ENCODE measurements at places on chromosomes 3 and 15.

DNA sequence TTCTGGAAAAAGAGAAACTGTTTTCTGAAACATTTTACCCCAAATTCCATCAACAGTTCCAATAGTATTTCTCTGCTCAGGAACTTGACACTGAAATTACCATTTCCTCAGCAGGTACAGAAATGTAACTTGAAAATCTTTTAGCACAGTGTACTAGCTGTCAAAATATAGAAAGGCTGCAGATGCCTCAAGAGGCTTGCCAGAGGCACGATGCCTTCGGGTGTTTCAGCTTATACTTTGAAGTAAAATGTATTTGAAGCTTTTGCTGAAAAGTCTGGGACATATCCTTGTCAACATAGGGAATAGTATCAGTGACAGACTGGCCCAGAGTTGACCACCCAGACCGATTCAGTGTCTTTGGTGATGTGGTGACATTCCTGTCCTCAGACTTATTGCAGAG, 154.4 kb upstream of the CHRM5 start:
- no peak for DNase-seq

DNA sequence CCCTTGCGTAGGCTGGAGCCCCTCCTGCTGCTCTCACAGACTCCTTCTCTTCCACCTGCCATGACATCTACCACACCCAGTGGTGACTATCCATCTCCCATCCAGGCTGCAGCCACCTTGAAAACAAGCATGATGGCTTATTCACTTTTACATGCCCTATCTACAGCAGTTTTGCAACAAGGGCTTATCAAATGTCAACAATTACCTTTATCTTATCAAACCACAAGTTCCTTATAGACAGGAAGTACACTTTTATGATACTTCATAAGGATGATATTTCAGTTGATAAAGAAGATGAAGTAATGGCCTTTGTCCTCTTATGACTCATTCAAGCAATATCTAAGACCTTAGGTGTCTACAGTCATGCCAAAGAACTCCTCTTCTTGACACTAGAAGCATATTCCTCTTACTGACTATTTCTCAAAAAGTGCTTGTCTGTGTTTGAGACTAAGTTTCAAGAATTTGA, 125.3 kb upstream of the SPRED1 start:
- no peak for DNase-seq

DNA sequence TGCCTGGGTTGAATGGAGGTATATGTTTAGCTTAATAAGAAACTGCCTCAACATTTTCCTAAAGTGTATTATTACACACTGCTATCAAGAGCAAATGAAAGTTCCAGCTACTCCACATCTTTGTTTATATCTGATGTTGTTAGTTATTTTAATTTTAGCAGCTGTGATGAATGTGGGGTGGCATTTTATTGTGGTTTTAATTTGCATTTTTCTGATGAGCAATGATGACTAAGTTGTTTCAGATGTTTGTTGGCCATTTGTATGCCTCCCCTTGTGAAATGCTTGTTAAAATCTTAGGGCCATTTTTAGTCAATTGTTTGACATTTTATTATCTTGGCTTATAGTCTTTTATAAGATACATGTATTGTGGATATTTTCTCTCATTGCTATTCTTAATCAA, 260.4 kb upstream of the SLCO3A1 start:
- no peak for DNase-seq

DNA sequence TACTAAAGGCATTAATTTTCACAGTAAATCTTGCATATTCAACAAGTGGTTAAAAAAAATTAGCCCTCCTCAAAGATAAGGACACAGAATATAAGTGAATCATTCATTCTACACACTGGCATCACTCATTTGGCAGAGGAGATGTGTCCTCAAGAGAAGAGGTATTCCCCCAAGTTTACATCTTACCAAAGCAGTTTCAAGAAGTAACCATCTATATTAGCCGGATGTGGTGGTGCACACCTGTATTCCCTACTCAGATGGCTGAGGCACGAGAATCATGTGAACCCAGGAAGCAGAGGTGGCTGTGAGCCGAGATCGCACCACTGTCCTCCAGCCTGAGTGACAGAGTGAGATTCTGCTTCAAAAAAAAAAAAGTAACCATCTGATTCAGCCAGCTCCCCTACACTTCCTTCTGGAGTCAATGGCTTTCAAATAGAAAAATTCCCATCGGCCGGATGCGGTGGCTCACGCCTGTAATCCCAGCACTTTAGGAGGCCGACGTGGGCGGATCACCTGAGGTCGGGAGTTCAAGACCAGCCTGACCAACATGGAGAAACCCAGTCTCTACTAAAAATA, 15.4 kb downstream of the RAF1 start:
- DNase-seq = no peak

GRCh38 chr15:53710906-53711305, 48.6 kb downstream of the WDR72 start:
- DNase-seq = no peak

- no peak for DNase-seq
These were observed 45.8 kb downstream of the KLF15 start for GRCh38 chr3:126311338-126311978.

DNA sequence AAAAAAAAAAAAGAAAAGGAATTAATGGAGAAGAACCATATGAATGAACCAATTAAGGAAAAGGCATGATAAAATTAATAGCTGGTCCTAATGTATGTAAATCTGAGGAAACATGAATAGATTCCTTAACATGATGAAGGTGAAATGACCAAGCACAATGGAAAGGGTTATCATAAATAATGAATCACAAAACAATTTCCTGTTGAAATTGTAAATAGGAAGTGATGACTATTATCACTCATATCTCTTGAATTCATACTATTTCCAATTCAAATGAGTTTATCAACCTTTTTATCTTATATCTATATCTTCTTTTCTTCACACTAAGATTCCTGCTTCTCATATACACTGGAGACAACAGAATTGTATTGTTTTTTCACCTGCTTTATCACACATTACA, 32.0 kb downstream of the AADACL2 start:
- no peak for DNase-seq

GRCh38 chr3:184821034-184821433, 9.1 kb downstream of the VPS8 start:
- DNase-seq = no peak

DNA sequence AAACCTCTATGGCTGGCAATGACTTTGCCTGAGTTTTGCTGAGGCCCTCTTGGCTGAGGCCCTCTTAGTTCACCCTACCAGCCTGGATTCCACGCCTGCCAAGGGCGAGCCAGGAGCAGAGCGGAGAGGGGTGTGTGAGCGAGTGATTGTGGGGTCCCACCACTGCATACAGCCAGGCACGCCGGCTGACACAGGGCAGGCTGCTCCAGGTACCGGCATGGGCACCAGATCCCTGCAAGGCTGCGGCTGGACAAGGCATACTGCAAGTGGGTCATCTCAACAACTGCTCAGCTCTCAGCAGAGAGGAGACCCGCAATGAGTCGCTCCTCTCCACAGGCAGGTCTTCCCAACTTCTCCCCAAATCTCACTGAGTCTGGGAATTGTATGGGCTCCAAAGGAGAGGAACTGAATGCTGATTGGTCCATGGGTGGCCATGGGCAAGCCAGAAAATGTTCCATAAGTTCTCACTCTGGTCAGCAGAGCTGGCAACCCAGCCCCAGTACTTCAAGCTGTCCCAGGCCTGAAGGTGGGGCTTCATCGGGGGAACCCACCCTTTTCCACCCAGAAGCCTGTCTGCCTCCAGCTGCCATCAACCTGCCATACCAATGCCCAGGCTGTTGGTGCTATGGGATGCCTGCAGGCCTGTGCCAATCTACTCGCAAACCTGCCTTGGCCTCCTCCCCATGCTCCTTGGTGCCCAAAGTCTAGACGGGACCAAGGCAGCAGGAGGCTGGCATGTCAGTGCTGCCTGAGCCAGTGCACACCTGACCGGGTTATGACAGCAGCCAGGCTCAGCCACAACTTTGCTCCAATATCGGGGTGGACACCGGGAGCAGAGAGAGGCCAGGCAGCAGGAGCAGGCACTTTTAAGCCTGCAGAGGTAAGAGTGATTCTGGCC, 1273.6 kb upstream of the GBE1 start:
- DNase-seq = no peak

- DNase-seq = no peak
These were observed 2.7 kb upstream of the PCCB start for GRCh38 chr3:136247436-136247835.

DNA sequence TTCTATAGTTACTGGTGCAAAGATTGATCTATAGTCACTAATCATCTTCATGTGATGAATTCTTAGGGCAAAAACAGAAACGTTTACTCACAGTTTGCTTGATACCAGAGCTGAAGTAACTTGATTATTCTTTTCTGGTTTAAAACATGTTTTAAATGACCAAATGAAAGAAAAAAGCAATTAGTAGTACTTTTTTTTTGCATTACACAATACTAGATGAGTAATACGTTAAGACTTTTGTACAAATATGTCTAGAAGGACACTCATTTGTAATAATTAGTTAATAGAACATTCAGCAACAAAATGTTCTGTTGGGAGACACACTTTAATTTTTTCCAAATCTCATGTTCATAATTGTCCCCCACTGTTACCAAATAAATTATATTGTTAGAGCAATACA, 523.2 kb downstream of the SOX2 start:
- no peak for DNase-seq

DNA sequence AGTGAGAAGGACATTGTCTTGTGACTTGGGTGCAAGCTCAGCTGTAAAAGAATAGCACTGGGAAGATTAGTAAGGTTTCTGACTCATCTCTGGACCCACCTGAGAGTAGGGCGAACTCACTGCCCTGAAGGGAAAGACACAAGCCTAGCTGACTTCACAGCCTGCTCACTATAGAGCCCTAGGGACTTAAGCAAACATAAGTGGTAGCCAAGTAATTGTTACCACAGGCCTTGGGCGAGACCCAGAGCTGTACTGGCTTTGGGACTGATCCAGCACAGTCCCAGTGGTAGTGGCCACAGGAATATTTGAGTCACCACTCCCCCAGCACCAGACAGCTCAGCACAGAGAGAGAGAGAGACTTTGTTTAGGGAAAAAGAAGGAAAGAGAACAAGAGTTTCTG, 429.9 kb downstream of the TBL1XR1 start:
- DNase-seq = peak; percentile 4

- DNase-seq = no peak
These were observed 236.7 kb downstream of the ADAMTSL3 start for GRCh38 chr15:83890587-83890986.

GRCh38 chr15:68584756-68585573, 6.2 kb downstream of the CORO2B start:
- DNase-seq = no peak
